ENCODE measurements at places on chromosomes 12 and 14.

- no peak for DNase-seq
Measured at GRCh38 chr14:92599811-92600210, 86.2 kb downstream of the RIN3 start.

GRCh38 chr14:60805841-60806430, 71.4 kb downstream of the MNAT1 start:
- no peak for DNase-seq

GRCh38 chr14:103078420-103078749, 5.6 kb upstream of the LBHD2 start:
- DNase-seq = peak; percentile 42

DNA sequence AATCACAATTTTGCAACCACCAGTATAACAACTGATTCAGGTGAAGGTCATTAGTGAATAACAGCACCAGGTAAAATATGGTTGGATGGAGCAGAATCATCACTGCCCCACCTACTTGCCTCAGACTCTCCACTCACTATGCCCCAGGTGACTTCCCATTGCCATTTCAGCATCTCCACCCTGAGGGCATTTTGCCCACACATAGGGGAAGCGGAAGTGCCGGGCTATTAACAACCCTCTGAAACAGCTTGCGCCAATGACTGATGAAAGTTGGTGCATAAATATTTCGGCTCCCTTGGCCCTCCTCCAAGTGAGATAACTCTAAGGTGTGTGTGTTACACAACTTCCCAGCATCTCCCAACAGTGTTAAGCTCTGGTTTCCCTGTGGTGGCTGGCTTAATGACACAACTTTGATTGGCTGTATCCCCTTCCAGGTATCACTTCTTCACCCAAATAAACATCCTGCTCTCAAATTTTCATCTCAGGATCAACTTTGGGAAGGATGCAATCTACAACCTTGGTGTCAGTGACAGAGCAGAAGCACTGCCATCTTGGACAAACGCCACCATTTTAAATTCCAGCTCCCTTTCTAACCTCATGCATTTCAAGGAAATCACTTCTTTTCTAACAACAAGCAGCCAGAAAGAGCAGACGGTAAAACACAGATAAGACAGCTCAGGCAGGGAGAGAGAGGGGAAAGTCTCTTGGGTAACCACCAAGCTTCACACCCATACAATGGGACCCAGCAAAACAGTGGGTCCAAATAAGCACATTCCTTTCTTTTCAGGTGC, 73.6 kb upstream of the PPP2R5C start:
- DNase-seq = no peak

DNA sequence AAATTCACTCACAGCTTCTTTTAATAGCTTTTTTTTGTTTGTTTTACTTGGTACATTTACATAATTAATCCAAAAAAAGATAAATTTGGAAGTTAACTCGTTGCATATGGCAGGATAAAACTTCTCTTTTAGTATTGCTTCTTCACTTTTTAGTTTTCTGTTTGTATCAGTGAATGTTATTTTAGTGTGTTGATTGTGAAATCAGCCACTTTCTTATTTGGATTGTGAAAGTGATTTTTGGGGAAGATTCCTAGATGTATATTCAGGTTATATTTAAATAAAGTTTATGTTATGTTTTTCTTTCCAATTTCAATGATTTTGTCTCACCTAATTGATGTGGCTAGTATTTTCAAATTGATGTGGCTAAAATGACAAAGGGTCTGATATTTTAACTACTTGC, 693.9 kb upstream of the MGAT4C start:
- DNase-seq = no peak

- DNase-seq = no peak
Measured at GRCh38 chr12:82959821-82960220, 273.1 kb downstream of the TMTC2 start.

GRCh38 chr12:107091989-107092641, 1.2 kb downstream of the CRY1 start:
- no peak for DNase-seq

- no peak for DNase-seq
Measured at GRCh38 chr12:127113945-127114344, 1153.0 kb upstream of the TMEM132C start.

GRCh38 chr12:48334808-48335207, 15.9 kb downstream of the ZNF641 start:
- no peak for DNase-seq

GRCh38 chr12:125683748-125684381, 618.6 kb downstream of the AACS start:
- DNase-seq = no peak

DNA sequence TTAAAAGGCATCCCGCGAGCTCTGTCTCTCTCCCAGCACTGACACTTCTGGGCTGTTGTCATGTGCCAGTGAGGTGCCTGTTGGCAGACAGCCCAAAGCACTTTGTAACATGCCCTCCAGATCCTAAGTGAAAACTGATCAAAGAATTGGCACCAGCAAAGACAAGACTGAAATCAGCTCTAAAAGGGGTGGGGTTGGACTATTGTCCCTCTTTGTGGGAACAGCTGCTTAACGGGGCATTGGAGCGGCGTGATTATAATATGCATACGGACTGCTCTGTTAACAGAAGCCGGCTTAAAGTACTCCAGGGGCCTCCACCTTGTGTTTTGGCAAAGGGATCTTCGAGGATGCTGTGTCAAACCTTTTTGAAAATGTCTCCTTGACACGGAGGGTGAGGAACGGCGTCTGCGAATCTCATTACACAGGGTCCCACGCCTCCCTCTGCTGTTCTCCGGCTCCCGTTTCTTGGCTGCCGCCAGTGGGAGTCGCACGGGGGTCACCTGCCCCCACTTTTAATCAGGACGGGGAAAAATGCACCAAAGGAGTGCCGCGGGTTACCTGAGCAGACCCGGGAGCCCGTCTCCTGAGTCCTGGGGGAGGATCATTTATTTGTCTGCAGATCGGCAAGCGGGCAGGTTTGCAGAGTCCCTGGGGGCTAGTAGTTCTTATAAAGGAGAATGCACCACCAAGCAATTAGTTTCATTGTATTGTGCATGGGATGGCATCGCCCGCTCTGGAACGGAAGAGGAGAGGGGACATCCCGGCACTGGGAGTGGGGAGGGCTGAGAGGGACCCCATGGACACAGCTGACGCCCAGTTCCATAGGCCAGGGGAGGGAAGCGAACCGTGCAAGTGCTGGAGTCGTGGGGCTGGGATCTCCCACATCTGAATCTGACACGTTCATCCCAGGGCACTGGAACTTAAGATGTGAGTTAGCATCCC, 44.3 kb downstream of the SPRING1 start:
- no peak for DNase-seq

- DNase-seq = no peak
Measured at GRCh38 chr12:83143950-83144349, 457.2 kb downstream of the TMTC2 start.

DNA sequence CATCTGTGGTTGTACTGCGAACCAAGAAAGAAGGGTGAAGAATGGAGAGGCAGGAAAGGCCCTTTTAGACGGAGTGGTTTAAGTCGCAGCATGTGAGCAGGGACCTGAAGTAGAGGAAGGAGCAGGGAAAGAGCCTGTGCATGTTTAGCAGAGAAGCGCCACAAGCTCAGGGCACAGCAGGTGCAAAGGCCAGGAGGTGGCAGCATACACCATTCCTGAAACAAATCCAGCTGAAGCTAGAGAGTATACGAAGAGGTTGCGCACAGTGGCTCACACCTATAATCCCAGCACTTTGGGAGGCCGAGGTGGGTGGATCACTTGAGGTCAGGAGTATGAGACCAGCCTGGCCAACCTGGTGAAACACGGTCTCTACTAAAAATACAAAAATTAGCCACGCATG, 49.9 kb downstream of the HELB start:
- no peak for DNase-seq

DNA sequence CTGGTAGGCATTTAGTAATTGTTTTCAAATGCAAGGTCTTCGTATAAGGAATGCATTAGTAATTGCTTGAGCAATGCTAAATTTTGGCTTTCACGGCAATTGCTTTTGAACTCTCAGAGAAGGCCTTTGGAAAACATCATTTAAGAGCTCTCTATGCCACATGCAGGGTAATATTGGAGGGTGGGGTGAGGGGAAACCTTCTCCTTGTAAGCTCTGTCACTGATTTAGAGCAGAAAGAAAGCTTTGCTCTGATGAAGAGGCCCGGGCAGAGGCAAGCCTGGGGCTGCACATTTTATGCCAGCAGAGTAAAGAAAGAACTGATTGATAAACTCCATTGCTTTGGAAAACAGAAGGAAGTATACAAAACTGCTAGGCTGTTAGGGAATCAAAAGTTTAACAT, 70.9 kb downstream of the TRIM9 start:
- DNase-seq = no peak

GRCh38 chr12:6057700-6058099, 66.8 kb downstream of the VWF start:
- DNase-seq = no peak
